Progenitor cell of endocrine pancreas (in vitro differentiated cells): ENCODE measurements at places on chromosomes 11 and 22. TPM values are rescaled to one million over a fixed set of nuclear protein-coding genes. Genes with fewer than 3 reads are reported as not detected.
A peak's percentile ranks its signal among the peaks of the same experiment; 100 is the strongest.

- peaks cover 17% of the 10 kb centered on the region for H3K36me3 ChIP-seq
- no peak for DNase-seq
- H3K27me3 ChIP-seq: no peaks in the 10 kb centered on the region
- no peak overlapping the region for H3K27ac ChIP-seq
Measured at GRCh38 chr22:20577045-20577444, 69.6 kb downstream of the MED15 start.

DNA sequence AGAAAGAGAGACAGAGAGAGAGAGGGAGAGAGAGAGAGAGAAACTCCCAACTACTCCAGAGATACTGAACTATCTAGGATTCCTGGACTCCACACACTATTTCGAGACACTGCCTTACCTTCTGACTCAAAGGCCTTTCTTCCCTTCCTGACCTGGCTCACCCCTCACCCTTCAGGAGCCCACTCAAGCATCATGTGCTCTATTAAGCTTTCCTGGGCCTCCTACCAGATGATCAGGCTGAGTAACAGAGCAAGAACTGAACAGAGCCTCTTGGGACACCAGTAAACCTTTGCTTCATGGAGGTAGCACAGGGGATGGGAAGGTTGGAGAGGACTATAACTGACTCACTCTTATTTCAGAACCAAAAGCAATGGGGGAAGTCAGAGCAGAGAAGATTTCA is 31.4 kb downstream of the PLEKHA7 start:
- peak overlapping the region; percentile 96 for H3K27ac ChIP-seq
- no peak for DNase-seq
- H3K36me3 ChIP-seq: peaks cover 2% of the 10 kb centered on the region
- peak overlapping the region; percentile 32 for H3K4me3 ChIP-seq
- H3K4me1 ChIP-seq: peaks cover 85% of the 10 kb centered on the region
- H3K27me3 ChIP-seq: no peaks in the 10 kb centered on the region

DNA sequence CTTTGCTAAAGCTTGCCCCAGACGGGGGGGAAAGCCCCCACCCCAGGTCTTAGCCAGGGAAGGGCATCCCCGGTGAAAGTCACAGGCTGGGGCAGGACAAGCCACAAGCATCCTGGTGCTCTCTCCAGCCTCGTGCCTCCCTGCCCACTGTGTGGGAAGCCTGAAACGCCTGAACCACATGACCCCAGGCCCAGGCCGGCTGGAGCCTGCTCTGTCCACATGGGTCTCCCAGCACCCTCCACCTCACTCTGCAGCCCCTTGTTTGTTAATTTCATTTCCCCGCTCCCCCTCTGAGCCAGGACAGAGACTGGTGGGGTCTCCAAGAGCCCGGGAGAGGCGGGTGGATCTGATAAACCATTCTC is 58.3 kb upstream of the TCF20 start:
- peaks cover 10% of the 10 kb centered on the region for H3K27me3 ChIP-seq
- H3K27ac ChIP-seq: no peak overlapping the region
- no peaks in the 10 kb centered on the region for H3K36me3 ChIP-seq
- no peak overlapping the region for H3K4me3 ChIP-seq

GRCh38 chr11:111454561-111455192 is 57.5 kb downstream of the BTG4 start:
- H3K36me3 ChIP-seq: no peaks in the 10 kb centered on the region
- H3K27ac ChIP-seq: no peak overlapping the region
- no peak overlapping the region for H3K4me3 ChIP-seq
- peaks cover 28% of the 10 kb centered on the region for H3K27me3 ChIP-seq
- peak; percentile 44 for DNase-seq

- H3K27ac ChIP-seq: no peak overlapping the region
- DNase-seq: no peak
- peaks cover 2% of the 10 kb centered on the region for H3K4me1 ChIP-seq
- H3K36me3 ChIP-seq: peaks cover 8% of the 10 kb centered on the region
- H3K27me3 ChIP-seq: no peaks in the 10 kb centered on the region
Measured at GRCh38 chr22:39223091-39223710, 21.6 kb downstream of the PDGFB start.

DNA sequence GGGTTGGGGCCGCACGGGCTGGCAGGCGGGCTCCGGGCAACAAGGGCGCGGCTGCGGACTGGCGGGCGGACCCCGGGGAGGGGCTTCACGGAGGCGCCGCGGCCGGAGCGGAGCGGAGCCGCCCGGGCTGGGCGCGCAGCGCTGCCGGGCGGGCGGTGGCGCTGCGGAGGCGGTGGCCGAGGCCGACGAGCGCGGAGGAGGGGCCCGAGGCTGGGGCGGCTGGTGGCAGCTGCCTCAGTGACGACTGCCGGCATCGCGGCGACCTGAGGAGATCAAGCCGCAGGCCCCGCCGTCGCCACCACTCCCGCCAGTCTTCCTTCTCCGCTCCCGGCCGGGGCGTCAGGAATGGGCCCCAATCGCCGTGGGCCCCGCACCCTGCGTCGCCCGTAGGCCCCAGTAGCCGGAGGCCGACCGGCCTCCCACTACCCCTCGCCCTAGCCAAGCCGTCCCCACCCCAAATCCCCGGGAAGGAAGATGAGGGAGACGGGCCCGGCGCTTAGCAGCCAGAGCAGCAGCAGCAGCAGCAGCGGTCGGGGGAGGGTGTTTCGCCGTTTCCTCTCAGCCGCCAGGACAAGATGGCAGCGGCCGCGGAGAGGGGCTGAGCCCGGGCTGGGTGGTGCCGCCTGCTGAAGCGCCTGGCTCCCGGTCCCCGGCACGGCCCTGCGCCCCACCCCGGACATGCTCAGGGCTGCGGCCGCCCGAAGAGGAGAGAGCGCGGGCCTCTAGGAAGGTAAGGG is at the start of gene HIPK3:
Gene HIPK3, plus strand, starts transcription at position 222 of the 737 bp plus-strand sequence.
- H3K27ac ChIP-seq: peak within 1 kb of the TSS; percentile 99
- H3K27me3 ChIP-seq: peaks cover 9% of the 10 kb centered on the region
- H3K36me3 ChIP-seq: no peaks in the 10 kb centered on the region

GRCh38 chr11:70191495-70192140 is 11.5 kb upstream of the FADD start:
- H3K27ac ChIP-seq: no peak overlapping the region
- H3K27me3 ChIP-seq: peaks cover 16% of the 10 kb centered on the region
- no peaks in the 10 kb centered on the region for H3K36me3 ChIP-seq

- H3K27ac ChIP-seq: no peak overlapping the region
- no peak for DNase-seq
- H3K4me1 ChIP-seq: no peaks in the 10 kb centered on the region
- H3K36me3 ChIP-seq: peaks cover 2% of the 10 kb centered on the region
Measured at GRCh38 chr11:68047437-68048290, 8.8 kb downstream of the TCIRG1 start.

DNA sequence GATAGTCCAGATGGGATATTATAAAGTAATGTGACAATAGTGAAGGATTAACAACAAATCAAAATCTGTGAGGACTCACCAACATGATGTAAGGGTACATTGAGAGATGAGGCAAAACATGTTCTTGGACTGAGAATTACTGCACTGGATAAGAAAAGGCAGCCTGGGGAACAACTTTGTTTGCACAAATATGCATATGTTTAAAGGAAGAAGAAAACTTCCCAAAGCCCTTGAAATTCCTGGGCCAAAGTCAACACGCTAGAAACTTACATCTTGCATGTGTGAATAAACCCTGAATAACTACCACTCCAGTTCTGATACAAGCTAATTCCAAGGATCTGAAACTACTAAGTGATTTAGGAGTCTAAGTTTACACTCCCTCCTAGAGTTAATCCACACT is 1.1 kb downstream of the OR52A5 start:
- no peak overlapping the region for H3K4me3 ChIP-seq
- no peaks in the 10 kb centered on the region for H3K4me1 ChIP-seq
- DNase-seq: no peak
- no peaks in the 10 kb centered on the region for H3K36me3 ChIP-seq
- H3K27me3 ChIP-seq: no peaks in the 10 kb centered on the region

Gene OR51E1
- total RNA-seq: 0.11 and 0.14 TPM in 2 replicates

Gene HBG2
- total RNA-seq: not detected in 2 replicates

Gene SOX10
- 0.95 and 1.3 TPM in 2 replicates for total RNA-seq
